ENCODE measurements at places on chromosomes 12 and 14. TPM values are rescaled to one million over a fixed set of nuclear protein-coding genes. Genes with fewer than 3 reads are reported as not detected.

TMEM229B gene
- total RNA-seq, result 1.5 TPM

INHBE gene
- total RNA-seq, result 0.12 TPM

DNA sequence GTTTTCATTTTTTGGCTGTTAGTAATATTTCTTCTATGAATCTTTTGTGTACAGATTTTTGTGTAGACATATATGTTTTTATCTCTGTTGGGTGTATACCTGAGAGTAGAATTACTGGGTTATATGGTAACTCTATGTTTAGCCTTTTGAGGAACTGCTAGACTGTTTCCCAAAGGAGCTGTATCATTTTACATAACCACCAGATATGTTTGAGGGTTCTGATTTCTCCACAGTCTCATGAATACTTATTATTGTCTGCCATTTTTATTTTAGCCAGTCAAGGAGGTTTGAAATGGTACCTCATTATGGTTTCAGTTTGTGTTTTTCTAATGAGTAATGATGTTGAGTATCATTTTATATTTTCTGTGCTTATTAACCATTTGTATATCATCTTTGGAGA is 1.9 kb downstream of the PCNX4 start:
- no peak overlapping the region for H3K27ac ChIP-seq
- peak; percentile 23 for DNase-seq
- H3K4me3 ChIP-seq, result no peak overlapping the region
- H3K4me1 ChIP-seq, result peaks cover 36% of the 10 kb centered on the region
- H3K36me3 ChIP-seq, result peaks cover 8% of the 10 kb centered on the region

GRCh38 chr12:31651893-31652521 is 7.5 kb upstream of the ETFBKMT start:
- H3K27ac ChIP-seq, result no peak overlapping the region
- H3K36me3 ChIP-seq, result no peaks in the 10 kb centered on the region
- no peaks in the 10 kb centered on the region for H3K4me1 ChIP-seq
- DNase-seq, result no peak
- no peak overlapping the region for H3K4me3 ChIP-seq

DNA sequence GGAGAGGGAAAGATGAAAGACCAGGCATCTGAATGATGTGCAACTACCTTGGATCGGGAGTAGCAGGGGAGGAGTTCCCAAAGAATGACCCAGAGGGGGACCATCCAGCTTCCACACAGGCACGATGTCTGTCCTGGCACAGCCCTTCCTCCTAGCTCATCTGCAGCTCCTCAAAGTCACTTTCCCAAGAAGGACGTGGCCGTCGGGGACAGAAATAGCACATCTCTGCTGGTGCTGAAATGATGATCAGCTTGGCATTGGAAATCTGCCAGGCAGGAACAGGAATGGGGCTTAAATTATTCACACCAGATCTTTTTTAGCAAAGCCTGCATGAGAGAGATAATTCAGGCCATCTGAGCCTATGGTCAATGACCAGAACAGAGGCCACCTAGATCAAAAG is 41.7 kb downstream of the TSPAN11 start:
- no peaks in the 10 kb centered on the region for H3K36me3 ChIP-seq
- no peak overlapping the region for H3K4me3 ChIP-seq
- H3K27ac ChIP-seq, result no peak overlapping the region
- no peaks in the 10 kb centered on the region for H3K4me1 ChIP-seq

DNA sequence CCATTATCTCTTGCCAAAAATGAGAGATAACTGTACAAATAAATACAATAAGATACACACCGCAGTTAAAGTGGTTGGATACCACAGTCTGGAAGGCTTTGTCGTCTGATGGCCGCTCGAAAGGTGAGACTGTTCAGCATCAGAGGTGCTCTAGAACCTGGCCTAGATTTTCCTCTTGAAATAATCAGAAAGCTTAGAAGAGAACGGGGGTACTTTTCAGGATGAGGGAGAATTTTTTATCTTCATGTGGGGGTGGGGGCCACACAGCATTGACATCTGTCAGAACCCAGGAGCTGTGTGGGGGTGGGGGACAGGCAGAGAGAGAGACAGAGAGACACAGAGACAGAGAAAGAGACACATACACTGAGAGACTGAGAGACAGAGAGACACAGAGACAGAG is 90.5 kb downstream of the GALNT9 start:
- H3K27me3 ChIP-seq, result no peaks in the 10 kb centered on the region
- H3K4me1 ChIP-seq, result no peaks in the 10 kb centered on the region
- no peak for DNase-seq
- H3K27ac ChIP-seq, result no peak overlapping the region
- H3K4me3 ChIP-seq, result no peak overlapping the region

- peak overlapping the region; percentile 92 for H3K27ac ChIP-seq
- DNase-seq, result no peak
- peaks cover 11% of the 10 kb centered on the region for H3K4me1 ChIP-seq
- peaks cover 15% of the 10 kb centered on the region for H3K36me3 ChIP-seq
- no peak overlapping the region for H3K4me3 ChIP-seq
These were observed 33.0 kb downstream of the HIGD1C start for GRCh38 chr12:50985322-50985721.

Measured in lung (tissue), 17 donors.